Suppressor macrophage treated with lipopolysaccharide for 1 hour (primary cell): ENCODE measurements at places on chromosomes 2 and 18.

GRCh38 chr18:8930990-8931616, 171.4 kb upstream of the NDUFV2 start:
- no peak for DNase-seq

- peak; percentile 23 for DNase-seq
Measured at GRCh38 chr2:44362207-44363015, 664 bp downstream of the CAMKMT start.

GRCh38 chr18:11020877-11021414, 128.4 kb downstream of the PIEZO2 start:
- no peak for DNase-seq

GRCh38 chr2:24363301-24363700, 3.0 kb upstream of the ITSN2 start:
- peak; percentile 78 for DNase-seq

GRCh38 chr2:170247882-170248393, 70.0 kb downstream of the MYO3B start:
- DNase-seq = no peak

DNA sequence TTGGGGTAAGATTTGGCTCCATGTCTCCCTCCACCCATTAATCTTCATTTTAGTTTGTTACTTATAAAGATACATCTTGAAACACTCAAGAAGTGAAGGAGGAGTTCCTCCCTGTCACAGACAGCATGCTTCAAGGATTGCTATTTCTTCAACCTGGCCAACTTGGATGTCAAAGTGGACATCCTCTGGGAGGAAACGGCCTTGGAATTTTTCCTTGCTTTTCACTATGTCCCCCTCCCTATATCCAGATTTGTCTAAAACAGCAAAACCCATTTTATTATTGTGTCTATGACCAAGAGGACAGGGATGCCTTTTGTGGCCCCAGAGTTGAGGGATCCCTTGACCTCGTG, 242.9 kb downstream of the LPIN1 start:
- DNase-seq = no peak

DNA sequence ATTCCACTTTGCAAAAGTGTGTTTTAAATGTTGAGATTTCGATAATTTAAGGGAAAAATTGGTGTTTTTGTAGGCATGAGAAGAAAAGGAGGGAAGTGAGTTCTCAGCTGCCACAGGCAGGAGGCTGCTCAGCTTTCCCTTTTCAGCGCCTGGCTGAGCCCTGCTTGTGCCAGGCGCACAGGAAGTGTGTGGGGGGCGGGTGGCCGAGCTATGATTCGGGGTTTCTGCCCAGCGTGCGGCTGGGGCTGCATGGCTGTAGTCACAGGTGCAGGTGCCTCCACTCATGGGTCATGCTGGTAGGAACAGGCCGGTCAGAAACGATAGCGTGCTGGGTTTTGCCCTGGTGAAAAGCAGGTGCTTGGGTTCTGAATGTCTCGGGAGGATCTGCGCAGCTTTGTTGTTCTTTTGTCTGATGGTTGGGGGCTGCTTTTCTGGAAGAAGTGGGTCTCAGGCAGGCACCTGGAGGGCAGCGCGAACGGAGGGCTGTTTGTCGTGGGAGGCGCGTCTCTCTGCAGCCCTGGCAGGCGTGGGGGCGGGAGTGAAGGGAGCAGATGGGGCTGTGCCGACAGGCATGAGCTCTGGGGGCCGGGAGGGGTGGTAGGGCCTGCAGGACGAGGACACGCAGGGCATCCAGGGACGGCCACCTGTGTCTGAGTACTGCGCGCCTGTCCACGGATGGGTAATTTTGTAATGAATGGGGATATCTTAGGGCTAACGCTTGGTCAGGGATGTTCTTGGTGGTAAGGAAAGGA, 2.1 kb downstream of the KCNG2 start:
- DNase-seq = peak; percentile 51

DNA sequence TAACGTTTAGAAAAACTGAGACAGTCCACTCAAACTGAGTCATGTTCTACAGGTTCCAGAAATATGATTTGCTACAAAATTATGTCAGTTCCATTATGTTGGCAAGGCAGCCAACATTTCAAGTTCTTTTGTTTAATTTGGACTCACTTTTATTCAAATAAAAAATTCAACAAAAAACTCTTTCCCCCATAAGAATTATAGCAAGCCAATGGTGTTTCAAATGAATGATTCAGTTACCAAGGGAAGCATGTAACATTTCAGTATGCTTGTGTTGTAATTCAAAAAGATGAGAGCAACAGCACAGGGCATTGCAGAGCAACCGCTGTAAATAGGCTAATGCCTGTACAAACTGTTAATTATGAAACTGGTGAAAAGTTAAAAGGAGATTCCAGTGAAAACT, 140.8 kb downstream of the FIGN start:
- DNase-seq = no peak

DNA sequence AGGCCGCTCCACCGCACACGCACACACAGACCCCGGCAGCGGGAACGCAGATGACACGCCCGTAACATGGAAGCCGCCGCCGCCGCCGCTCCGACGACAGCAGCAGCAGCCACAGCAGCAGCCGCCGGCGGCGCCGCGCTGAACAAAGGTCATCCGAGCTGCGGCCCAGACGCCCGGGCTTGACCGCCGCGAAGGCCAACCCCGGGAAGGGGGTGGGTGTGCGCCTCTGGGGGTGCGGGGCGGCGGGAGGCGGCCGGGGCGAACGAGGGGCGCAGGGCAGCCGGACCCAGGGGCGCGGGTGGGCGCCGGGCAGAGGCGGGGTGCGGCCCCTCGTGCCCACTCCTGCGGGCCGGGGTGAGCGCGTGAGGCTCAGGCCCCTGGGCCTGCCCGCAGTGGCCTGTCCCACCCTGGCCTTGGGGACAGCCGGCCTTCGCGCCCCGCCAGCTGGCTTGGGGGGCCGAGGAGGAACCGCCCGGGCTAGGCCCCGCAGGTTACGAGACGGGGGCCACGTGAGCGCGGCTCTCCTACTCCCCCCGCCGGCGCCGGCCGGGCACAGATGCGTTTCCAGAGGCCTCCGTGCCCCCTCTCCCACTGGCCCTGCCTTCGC, 1.0 kb upstream of the ZNF532 start:
- DNase-seq = peak; percentile 53

- DNase-seq = peak; percentile 45
Measured at GRCh38 chr2:206713746-206714145, 4.5 kb downstream of the DYTN start.

DNA sequence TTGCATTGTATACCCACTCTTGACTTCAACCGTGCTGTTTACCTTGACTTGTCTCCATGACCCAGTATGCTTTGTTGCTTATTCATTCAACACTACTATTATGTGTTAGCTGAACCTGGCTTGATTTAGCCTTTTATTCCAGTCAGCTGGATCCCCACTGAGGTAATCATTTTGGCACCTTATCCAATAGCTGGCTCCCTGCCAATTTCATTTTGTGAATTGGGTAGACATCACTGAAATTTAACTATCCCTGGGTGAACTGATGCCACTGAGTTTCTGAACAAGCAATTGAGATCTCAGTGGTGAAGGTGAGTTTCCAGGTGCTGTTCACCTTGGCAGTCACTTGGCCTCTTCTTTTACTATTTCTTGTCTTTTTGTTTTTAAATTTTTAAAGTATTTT, 584.3 kb downstream of the ADCYAP1 start:
- DNase-seq = no peak

GRCh38 chr2:26465981-26466471, 11.9 kb downstream of the OTOF start:
- no peak for DNase-seq

- DNase-seq = no peak
Measured at GRCh38 chr2:18487106-18487913, 73.1 kb downstream of the RDH14 start.

- no peak for DNase-seq
Measured at GRCh38 chr2:153864022-153864421, 7.7 kb upstream of the GALNT13 start.

DNA sequence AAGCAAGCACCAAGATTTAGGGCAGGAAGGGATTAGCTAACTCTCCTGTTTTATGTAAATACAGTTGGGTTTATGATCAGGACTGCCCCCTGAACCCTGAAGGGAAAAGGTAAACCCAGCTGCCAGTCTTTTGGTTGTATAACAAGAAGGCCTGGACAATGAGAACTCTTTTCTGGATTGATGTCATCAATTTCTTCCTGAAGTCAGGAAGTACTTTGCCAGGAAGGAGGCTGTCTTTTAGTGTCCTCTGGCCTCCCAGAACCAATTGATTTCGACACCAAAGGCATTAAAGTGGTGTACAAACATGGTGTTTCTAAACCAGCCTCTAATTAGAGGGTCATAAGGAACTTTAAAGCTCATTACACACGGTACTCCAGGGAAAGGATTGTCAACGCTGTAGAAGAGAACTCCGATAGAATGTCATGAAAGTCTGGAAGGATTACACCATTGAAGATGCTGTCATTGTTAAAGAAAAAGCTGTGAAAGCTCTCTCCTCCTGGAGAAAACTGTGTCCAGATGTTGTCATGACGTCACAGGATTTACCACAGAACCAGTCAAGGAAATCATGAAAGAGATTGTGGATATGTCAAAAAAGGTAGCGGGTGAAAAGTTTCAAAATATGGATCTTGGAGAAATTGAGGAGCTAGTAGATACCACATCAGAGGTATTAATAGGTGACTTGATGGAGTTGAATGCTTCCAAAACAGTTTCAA, 78.8 kb downstream of the ANKRD12 start:
- DNase-seq = no peak

DNA sequence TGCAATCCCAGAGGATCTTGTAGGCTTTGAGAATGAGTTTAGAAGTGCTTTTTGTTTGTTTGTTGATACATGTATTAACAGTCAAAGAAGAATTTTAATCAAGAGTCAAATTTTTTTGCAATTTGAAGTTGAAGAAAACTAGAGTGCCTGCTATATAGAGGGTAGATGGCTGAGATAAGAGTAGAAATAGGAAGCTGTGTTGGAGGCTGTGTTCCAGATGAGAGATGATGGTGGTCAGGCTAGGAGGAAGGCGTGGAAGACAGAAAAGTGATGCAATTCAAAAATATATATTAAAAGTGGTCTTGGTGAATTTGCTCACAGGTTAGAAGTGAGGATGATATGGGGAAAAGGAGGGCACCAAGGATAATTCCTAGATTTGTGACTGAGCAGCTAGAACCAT, 978.3 kb downstream of the BCL11A start:
- DNase-seq = no peak

DNA sequence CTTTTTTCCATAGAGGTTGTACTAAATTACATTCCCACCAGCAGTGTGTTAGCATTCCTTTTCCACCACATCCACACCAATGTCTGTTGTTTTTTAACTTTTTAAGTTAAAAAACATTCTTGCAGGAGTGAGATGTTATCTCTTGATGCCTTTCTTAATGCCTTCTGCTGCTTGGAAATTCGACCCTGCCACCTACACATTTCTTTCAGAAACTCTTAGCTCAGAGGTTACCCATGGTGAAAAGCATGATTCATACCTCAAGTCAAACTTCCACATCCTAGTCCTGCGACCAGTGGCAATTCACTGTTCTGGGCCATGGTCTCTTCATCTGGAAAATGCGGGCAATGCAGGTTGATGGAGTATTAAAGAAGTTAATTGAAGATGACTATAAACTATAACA, 12.7 kb upstream of the HNMT start:
- DNase-seq = peak; percentile 76

GRCh38 chr2:227576812-227577211, 21.9 kb upstream of the SCYGR2 start:
- no peak for DNase-seq

DNA sequence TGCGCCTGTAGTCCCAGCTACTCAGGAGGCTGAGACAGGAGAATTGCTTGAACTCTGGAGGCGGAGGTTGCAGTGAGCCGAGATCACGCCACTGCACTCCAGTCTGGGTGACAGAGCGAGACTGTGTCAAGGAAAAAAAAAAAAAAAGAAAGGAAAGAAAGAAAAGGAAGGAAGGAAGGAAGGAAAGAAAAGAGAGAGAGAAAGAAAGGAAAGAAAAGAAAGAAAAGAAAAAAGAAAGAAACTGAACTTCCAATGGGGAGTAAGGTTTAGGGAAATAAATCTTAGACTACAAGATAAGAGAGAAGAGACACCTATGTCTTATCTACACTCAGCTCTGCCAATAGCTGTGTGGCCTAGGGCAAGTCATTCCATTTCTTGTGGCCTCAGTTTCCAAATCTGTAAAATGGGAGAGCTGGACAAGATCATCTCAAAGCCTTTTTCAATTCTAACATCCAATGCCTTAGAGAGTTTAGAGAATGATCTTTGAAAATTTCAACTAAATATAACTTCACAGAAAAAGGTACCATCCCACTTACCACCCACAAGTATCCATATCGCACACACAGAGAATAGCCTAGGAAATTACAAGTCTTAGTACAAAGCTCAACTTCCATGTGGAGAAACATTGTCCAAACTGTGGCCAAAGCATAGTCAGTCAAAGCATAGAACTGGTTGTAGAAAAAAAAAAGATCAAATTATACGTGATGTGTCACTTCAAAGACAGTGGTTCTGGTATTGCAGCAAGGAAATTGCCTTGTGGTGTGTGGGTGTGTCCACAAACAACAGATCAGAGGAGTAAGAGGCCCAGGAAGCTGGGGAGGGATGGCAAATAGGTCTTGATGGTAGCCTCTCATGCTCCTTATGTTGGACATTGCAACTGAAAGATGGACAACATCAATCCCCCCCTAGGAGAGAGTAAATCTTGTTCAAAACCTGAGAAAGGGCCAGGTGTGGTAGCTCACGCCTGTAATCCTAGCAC, 42.4 kb downstream of the SLC14A2 start:
- DNase-seq = peak; percentile 51

GRCh38 chr2:234869164-234869563, 82.7 kb upstream of the SH3BP4 start:
- no peak for DNase-seq
